ENCODE measurements at places on chromosomes 2 and 18.

DNA sequence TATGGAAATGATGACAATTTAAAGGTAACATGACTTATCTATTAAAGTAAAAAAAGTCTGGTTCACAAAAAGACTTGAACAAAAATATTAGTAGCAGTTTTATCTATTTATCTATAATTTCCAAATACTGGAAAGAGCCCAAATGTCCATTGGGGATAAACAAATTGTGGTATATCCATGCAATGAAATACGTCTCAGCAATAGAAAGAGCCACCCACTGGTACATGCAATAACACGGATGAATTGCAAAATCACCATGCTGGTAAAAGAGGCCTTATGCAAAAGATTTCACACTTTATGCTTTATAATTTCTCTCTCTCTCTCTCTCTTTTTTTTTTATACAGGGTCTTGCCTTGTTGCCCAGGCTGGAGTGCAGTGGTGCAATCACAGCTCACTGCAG is 91.4 kb upstream of the ASAP2 start:
- no peak for DNase-seq

- no peak for DNase-seq
These were observed 18.8 kb upstream of the TSPYL6 start for GRCh38 chr2:54274781-54275242.

DNA sequence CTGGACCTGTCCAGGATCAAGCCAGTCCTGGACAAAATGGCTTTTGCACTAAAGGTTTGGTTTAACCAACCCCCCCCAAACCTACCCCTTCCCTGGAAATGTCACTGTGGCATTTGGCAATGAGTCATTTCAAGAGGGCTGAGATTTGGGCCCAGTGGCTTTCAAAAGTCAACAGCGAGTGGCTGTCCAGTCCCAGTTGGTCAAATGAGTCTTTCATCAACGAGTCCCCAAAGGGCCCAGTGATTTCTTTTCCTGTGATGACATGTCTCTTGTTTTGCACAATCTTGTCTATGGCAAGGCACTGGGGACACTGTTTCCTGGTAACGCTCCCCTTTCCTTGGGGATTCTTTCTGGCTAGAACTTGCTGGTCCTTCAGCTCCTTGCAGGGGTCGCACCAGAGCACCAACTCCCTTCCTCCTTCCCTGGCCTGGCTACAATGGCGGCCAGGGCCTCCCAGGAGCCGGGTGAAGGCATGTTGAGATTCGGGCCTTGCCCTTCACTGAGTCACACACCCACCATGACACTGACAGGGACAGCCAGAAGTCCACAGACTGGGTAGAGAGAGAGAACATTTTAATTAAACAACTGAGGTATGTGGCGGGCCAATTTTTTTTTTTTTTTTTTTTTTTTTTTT is 87.2 kb downstream of the SMAD7 start:
- no peak for DNase-seq

DNA sequence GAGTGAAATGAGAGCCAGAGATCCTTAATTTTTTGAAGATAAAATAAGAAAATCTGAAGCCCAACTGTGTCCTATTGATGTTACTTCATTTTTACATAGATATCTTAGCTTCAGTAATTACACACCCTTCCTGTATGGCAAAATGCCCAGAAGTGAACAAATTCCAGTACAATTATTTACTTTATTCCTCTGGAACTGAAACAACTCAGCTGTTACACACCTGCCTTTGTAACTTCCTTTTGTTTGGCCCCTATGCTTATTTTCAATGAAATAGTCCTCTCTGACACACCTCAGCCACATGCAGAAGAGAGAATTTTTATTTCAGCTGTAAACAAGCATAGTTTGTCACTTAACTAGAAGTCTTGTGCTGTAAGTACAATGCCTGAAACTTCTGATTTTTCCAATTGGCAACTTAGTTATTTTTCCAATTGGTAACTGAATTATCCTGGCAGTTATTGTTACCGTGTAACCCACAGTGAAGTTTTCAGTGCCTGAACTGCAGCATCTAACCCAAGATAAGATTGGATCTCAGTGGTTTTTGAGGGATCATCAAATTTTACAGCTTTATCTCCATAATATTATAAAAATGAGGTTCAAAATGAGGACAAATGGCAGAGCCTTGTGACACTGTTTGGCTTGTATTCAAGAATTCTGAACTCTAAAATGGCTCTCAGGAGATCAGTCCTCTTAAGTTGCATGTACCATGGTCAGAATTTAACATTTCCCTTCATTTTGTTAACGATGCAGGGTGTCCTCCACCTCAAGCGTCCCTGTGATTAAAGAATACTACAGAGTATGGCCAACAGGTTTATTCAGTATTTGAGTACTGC is 82.6 kb downstream of the PKP4 start:
- no peak for DNase-seq

DNA sequence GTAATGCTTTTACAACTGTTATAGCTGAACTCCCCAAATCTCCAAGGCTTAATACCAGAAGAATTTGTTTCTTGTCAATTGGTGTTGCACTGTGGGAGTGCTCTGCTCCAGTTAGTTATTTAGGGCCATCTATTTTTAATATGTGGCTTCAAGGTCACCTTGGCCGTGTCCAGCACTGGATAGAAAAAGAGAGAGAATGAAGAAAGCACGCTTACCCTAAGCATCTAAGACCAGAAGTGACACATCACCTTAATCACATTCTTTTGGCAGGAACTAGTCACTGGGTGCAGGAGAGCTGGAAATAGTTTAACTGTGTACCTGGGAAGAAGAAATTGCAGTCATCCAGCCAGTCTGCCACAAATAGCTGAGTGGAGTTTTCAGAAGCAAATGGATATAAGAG is 78.8 kb downstream of the VWC2L start:
- DNase-seq: no peak

DNA sequence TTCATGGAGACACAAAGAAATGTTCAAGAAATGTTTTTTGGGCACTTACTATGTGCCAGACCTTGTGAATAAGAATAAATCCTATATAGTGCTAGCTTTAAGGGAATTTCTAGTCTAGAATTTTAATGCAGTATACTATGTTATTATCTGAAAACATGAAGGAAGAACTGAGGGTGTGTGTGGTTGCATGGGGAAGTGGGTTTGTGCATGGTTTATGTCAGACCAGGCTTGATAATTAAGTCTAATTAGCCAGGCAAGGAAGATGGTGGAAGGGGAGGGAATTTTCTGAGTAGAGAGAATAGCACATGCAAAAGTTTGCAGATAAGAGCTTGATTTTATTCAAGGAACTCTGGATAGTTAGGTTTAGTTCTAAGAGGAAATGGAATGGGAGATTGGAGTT is 6.5 kb downstream of the RBBP8 start:
- DNase-seq: no peak

DNA sequence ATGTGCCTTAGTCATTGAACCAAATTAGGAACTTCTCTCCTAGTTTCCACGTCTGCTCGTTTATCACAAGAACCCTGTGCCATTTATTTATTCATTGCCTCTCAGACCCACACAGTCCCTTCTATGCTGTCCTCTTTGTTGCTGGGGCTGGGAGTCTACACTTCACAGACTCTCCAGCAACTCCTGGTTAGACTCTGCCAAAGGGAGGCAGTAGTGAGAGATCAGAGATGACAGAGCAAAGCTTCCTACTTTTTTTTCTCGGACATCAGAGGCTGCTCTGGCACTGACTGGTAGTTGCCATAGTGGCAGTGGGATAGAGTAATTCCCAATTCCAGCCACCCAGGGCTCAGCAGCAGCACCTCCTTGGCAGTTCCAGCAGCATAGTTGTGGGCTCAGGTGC is 277.5 kb downstream of the BCL11A start:
- no peak for DNase-seq

GRCh38 chr18:48735080-48735676 is 196.3 kb downstream of the CTIF start:
- peak; percentile 37 for DNase-seq

DNA sequence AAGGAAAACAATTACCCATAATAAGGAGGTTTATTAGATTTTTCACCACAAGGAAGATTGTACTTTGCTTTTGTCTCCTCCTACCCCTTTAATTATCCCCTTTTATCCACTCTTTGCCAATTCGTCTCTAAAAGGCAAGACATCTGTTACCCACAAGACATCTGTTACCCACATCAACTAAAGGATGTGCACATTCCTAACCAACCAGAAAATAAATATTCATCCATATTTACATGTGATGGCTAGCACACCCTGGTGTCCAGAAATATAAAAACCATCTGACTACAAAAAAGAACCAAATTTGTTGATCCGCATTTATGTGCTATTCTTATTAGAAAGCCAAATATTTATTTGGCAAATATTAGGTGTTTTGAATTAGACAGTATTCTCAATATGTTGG is 35.7 kb downstream of the ACVR1C start:
- DNase-seq: no peak
